H1 (cell line): ENCODE measurements at places on chromosomes 2 and 18. TPM values are rescaled to one million over a fixed set of nuclear protein-coding genes. Genes with fewer than 3 reads are reported as not detected.

DNA sequence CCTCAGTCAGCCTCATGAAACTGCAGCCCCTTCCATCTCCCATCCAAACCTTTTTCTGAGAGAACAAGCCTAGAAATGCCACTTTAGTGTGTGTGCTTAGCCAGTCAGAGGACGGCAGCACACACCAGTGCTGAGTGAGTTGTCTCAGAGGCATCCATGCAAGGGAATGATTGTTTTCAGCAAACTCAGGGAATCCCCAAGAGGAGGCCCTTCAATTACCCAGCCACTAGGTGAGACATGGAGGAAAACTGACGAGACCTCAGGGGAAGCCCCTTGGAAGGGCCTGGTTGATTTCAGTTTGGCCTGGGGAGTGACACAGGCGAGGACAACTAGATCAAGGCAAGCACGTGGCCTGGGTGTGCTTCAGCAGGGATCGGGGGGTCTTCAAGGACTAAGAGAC lies 49.7 kb downstream of the APOB start:
- H3K4me1 ChIP-seq, result no peaks in the 10 kb centered on the region
- DNase-seq, result no peak
- no peak overlapping the region for H3K27ac ChIP-seq
- no peak overlapping the region for H3K4me3 ChIP-seq

DNA sequence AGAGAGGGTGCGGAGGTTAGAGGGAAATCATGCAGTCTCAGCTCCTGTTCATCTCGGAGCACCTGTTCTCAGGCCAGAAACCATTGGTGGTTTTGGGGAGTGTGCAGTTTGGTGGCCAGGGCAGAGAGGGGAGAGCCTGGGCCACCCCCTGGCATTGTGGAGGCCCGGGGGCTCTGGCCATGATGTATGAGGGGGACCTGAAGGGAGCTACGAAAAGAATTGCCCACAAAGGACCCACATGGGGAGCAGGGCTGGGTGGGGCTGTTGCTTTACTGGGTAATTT lies 87.7 kb downstream of the DGKD start:
- H3K27me3 ChIP-seq, result no peaks in the 10 kb centered on the region
- no peak for DNase-seq
- no peak overlapping the region for H3K4me3 ChIP-seq
- H3K4me1 ChIP-seq, result no peaks in the 10 kb centered on the region
- no peak overlapping the region for H3K27ac ChIP-seq
- no peaks in the 10 kb centered on the region for H3K36me3 ChIP-seq

GRCh38 chr2:134679745-134680144 lies 39.1 kb downstream of the TMEM163 start:
- H3K4me3 ChIP-seq, result no peak overlapping the region
- H3K27ac ChIP-seq, result no peak overlapping the region
- H3K27me3 ChIP-seq, result no peaks in the 10 kb centered on the region
- DNase-seq, result no peak
- 0 out of 2 replicates have a peak, but pooled peaks cover 2% of the 10 kb centered on the region for H3K4me1 ChIP-seq

- H3K4me3 ChIP-seq, result no peak overlapping the region
- 0 out of 2 replicates have a peak, but pooled peaks cover 1% of the 10 kb centered on the region for H3K4me1 ChIP-seq
- no peaks in the 10 kb centered on the region for H3K27me3 ChIP-seq
These were observed 30.2 kb upstream of the CABYR start for GRCh38 chr18:24108641-24109040.

GRCh38 chr18:48955830-48956261 lies 5.1 kb upstream of the SMAD7 start:
- H3K27ac ChIP-seq, result no peak overlapping the region
- peaks cover 10% of the 10 kb centered on the region for H3K4me1 ChIP-seq
- no peak overlapping the region for H3K4me3 ChIP-seq
- peaks cover 9% of the 10 kb centered on the region for H3K27me3 ChIP-seq
- H3K36me3 ChIP-seq, result no peaks in the 10 kb centered on the region

DNA sequence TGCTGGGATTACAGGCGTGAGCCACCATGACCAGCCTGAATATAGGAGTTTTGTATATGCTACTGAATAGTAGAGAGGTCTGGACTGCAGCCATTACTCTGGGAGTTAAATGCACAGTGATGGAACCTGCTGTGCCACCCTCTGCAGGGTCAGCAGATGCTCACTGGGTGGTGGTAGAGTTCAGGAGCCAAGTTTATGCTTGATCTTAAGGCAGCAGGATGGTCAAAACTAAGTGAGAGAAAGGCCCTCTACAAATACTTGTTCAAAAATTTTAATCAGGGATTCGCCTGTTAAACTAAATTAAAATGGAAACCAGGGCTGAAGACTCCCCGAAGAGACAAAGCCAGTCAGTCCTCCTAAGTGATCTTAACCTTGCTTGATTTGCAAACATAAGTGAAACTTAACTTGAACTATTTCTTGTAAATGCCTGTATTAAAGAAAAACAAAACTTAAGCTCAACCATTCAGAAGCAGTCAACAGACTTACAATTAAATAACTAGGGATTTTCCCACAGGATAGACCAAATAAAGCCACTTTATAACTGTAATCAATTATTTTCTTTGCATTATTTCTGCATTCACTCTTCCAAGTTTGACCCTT lies 4.2 kb upstream of the WDFY1 start:
- no peaks in the 10 kb centered on the region for H3K36me3 ChIP-seq
- no peak for DNase-seq
- H3K27ac ChIP-seq, result no peak overlapping the region
- H3K4me1 ChIP-seq, result no peaks in the 10 kb centered on the region; the same call in 1 of the 2 replicates

DNA sequence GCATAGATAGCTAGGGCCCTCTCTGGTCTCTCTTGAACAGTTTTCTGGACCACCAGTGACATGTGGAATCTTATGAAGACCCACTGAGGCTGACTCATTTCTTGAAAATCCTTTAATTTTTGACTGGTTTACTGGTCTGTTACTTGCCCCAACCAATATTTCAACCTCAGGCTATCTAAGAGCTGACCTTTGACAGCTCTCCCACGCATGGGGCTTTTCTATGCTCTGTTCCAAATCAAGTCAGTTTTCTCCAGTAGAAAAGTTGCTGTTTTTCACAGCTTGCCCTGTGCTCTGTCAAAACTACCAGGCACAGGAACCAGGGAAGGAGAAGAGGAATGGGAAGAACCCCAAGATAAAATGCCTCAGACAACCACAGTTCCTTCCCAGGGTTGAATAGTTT lies 46.0 kb upstream of the MTIF2 start:
- H3K4me3 ChIP-seq, result no peak overlapping the region
- no peak overlapping the region for H3K27ac ChIP-seq
- no peaks in the 10 kb centered on the region for H3K27me3 ChIP-seq
- no peak for DNase-seq
- peaks cover 80% of the 10 kb centered on the region for H3K36me3 ChIP-seq

DNA sequence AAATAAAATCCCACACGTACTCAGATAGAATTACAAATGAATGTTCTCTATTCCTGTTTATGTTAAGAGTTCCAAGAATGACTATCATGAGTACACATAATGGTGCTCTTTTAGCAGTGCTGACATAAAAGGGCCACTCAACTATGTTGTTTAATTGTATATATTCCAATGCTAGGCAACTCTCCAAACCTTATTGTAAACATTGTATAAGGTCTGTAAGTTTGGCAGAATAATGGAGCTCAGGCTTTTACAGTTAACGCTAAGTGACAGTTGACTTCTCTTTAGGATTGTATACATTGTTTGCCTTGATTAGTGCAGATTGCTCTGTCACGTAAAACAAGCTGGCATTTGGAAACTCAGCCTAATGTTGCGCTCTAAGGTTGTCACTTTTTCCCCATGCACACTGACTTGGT lies 20.8 kb downstream of the RBMS1 start:
- peaks cover 5% of the 10 kb centered on the region for H3K4me1 ChIP-seq
- no peaks in the 10 kb centered on the region for H3K27me3 ChIP-seq
- no peak for DNase-seq
- no peak overlapping the region for H3K27ac ChIP-seq
- no peak overlapping the region for H3K4me3 ChIP-seq

CFC1 gene
- total RNA-seq, result 0.31 TPM in 1 of 2 replicates, not detected in the other

ERBB4 gene
- 0.34 and 0.69 TPM in 2 replicates for total RNA-seq

GPC1 gene
- 28.3 and 31.9 TPM in 2 replicates for total RNA-seq

SP140 gene
- total RNA-seq, result 1.3 and 1.7 TPM in 2 replicates

SEC11C gene
- 59.3 and 64.7 TPM in 2 replicates for total RNA-seq

SLC38A11 gene
- total RNA-seq, result not detected in 2 replicates
